ENCODE measurements at places on chromosomes 6 and 20. TPM values are rescaled to one million over a fixed set of nuclear protein-coding genes. Genes with fewer than 3 reads are reported as not detected.

Gene SYCP2L
- total RNA-seq, result 1.1 TPM

Gene TASP1
- total RNA-seq, result 13.0 TPM

Gene MYL9
- total RNA-seq, result 23.9 TPM

Gene MAPK13
- total RNA-seq, result 34.1 TPM

Gene LY6G6F
- total RNA-seq, result not detected

Gene HLA-DPA1
- total RNA-seq, result 162 TPM

Gene ZC2HC1B
- not detected for total RNA-seq

Gene SOBP
- 3.1 TPM for total RNA-seq

Gene COL9A1
- 1.1 TPM for total RNA-seq

Gene OR2J3
- total RNA-seq, result not detected

Gene CALHM4
- total RNA-seq, result not detected

Gene CAP2
- total RNA-seq, result 3.1 TPM

Gene GATA5
- total RNA-seq, result not detected

Gene LY6G6C
- total RNA-seq, result not detected

Gene PSORS1C1
- 0.08 TPM for total RNA-seq

Gene GLP1R
- 9.7 TPM for total RNA-seq

Gene NKAIN4
- total RNA-seq, result not detected

Gene SOX18
- total RNA-seq, result 5.8 TPM

Gene RIPOR3
- total RNA-seq, result 3.4 TPM

Gene KCNQ5
- total RNA-seq, result 0.88 TPM

Gene SLC9A8
- 8.1 TPM for total RNA-seq

Gene PTK6
- 0.61 TPM for total RNA-seq
